KG1 (cell line): ENCODE measurements at places on chromosomes 1 and 21.

GRCh38 chr21:34715518-34715917 lies 46.7 kb downstream of the CLIC6 start:
- no peak for DNase-seq

- DNase-seq = no peak
Measured at GRCh38 chr21:45277101-45278045, 10.3 kb downstream of the POFUT2 start.

DNA sequence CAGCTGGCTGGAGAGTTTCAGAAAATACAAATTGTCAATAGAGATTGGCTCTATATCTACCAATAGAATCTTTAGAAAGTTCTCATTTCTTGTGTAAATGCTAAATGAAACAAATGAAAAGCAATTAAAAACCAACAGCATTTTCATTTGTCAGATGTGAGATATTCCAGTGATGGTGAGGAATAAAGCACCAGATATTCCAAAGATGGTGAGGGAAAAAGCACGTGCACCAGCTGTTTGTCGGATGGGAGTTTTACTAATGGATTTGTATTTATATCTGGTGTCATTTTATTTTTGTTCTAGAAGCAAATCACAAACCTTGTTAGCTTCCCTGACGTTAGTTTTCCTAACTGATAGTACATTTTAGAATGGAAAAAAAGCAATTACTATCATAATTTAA lies 188.8 kb downstream of the PCP4 start:
- DNase-seq = no peak

DNA sequence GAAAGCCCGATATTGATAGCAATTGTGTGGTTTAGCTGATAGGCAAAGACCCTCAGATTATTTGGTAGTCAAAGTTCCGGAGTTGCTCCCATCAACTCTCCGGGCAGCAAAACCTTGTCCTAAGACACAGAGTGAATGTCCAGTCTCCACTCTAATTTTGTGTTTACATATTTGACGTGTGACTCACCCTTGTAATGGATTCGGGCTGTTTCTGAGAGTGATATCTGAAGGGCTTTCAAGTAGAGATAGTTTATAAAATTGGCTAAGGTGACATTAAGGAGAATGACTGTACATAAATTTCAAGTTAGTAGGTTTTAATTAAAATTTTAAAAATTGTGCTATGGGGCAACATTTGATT lies 154.2 kb downstream of the CNIH3 start:
- no peak for DNase-seq

GRCh38 chr1:191582169-191582568 lies 576.1 kb upstream of the RGS18 start:
- DNase-seq = no peak

- DNase-seq = no peak
Measured at GRCh38 chr21:40504825-40505224, 342.1 kb downstream of the DSCAM start.

GRCh38 chr1:56472860-56473259 lies 106.5 kb downstream of the PLPP3 start:
- DNase-seq = peak; percentile 8

DNA sequence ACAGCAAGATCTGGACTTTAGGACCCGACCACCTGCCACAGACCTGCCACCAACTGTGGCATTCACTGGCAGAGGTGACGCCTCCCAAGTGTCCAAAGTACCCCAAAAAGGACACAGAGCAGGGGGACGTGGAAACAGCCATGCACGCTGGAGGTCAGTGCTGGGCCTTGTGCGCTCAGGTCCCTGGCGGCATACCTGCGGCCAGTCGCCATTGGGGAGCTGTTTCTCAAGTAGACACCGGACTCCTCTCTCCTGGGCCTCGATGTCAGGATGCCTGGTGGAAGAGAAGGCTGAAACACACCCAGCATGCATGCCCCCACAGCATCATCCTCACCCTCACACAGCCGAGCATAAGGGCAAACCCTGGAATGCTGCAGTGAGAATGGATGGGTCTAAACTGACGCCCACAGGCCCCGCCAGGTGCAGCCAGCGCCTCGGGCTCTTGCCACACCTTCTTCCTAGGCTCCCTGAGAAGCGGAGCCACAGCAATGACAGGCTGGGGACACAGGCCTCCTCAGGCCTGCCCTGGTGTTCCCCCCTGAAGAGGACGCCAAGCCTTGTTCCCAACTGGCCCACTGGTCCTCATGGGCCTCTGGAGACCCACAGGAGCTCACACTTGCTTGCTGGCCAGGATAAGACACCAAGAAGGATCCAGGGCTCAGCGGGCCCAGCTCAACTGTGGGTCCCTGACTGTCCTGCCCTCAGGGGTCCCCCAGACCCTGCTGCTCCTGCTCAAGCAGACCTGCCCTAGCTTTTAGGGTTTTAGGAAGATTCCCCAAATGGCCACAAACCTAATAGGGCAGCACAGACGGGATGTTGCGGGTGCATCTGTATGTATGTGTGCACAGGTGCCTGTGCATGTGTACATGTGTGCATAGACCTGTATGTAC lies 7.7 kb upstream of the SPATC1L start:
- no peak for DNase-seq

- no peak for DNase-seq
Measured at GRCh38 chr21:17532292-17532691, 19.4 kb downstream of the CXADR start.
